ENCODE measurements at places on chromosomes 5 and 9. TPM values are rescaled to one million over a fixed set of nuclear protein-coding genes. Genes with fewer than 3 reads are reported as not detected.
A peak's percentile ranks its signal among the peaks of the same experiment; 100 is the strongest.

- DNase-seq: no peak
Measured at GRCh38 chr9:124964604-124965003, 23.7 kb upstream of the GOLGA1 start.

GRCh38 chr5:19927919-19928318, 60.1 kb downstream of the CDH18 start:
- DNase-seq: no peak

DNA sequence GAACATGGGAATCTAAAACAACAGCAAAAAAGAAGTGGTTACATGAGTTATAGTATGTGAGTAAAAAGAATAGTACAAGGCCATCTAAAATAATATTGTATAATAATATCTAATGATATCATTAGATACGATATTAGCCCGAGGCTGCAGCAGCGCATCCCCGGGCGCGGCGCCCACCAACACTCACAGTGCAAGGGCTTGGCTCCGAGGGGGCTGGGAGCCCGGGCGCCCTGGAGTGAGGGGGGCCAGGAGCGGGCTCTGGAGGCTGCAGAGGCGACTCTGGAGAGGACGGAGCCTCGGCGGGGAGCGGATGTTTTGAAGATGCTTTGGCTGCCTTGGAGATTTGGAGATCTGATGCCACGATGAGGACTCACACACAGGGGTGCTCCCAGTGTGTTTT, 68.1 kb upstream of the TMEM252 start:
- no peak for DNase-seq

- DNase-seq: no peak
Measured at GRCh38 chr5:56587381-56588130, 227.8 kb upstream of the MAP3K1 start.

DNA sequence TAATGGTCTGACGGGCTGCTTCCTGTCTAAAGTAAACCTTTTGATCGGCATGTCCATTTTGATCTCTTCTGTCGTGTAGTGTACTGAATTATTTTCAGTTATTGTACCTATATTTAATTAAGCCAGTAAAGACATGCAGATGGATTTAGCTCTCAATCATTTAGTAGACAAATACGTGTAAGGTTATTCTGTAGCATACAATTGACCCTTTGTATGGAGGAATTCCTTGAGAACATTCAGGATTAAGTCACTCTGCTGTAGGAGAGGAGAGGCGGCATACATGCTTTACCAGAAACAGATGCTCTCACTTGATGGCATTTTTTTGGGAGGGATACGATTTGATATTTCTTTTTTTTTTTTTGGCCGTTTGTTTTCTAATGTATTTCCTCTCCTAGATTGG, 141.0 kb downstream of the PBX3 start:
- no peak for DNase-seq

DNA sequence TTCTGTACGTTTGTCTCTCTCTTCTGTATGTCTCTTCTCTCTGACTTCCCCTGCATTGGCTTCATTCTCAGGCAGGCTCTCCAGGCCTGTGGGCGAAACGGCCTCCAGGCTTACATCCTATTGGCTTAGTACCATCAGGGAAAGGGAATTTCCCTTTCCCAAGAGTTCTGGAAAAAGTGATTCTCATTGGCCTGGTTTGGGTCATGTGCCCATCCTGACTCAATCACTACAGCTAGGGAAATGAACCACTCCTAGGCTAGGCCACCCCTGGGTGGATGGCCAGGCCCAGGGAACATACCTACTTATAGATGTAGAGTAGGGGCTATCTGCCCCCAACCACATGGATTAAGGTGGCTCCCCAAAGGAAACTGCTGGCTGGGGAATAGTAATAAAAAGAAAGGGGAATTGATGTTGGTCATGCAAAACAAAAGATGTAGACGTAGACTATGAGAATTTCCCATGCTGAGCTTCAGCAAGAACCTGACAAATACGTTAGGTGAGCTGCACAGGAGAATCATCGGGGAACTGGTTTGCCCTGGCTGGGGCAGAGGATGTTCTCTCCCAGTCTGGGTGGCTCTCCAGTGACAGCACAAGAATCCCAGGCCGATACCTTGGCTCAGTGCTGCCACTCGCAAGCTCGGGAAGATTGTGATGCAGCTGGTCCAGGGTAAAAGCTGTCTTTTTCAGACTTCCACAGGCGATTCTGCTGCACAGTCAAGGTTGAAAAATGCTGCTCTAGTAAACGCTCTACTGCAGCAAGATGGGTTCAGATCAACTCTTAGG, 3.7 kb upstream of the EGR1 start:
- peak; percentile 70 for DNase-seq

DNA sequence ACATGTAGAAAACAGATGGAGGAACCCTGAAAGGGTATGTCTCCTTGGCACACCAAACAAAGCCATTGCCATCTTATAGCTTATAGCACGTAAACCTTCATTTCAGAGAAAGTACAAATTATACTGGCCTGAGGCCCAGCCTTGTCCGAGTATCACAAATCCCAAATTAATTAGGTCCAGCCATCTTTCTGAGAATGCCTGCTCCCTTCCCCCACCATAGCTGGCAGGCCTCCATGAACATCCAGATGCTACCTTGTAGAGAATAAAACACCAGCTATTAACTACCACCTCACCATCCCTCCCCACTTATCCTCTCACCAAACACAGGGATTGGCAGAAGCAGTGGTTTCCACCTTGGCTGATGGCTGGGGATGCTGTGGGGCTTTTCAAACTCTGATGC, 224.0 kb downstream of the SPOCK1 start:
- no peak for DNase-seq

DNA sequence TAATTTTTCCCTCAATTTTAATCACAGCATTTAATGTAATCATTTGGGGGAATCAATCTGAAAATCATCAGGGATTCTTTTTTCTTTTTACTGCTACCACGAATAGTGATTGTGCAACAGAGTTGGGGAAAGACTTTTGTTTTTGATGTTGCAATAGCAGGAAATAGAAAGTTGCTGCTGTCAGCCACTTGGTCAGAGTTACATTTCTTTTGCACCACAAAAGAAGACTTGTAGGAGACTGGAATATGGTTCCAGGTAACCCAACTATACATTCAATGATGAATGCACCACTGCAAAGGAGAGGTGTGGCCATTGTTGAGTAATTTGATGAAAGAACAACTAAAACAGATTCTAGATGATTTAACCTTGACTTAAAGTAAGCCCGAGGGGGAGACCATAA, 46.3 kb upstream of the PALM2AKAP2 start:
- no peak for DNase-seq

DNA sequence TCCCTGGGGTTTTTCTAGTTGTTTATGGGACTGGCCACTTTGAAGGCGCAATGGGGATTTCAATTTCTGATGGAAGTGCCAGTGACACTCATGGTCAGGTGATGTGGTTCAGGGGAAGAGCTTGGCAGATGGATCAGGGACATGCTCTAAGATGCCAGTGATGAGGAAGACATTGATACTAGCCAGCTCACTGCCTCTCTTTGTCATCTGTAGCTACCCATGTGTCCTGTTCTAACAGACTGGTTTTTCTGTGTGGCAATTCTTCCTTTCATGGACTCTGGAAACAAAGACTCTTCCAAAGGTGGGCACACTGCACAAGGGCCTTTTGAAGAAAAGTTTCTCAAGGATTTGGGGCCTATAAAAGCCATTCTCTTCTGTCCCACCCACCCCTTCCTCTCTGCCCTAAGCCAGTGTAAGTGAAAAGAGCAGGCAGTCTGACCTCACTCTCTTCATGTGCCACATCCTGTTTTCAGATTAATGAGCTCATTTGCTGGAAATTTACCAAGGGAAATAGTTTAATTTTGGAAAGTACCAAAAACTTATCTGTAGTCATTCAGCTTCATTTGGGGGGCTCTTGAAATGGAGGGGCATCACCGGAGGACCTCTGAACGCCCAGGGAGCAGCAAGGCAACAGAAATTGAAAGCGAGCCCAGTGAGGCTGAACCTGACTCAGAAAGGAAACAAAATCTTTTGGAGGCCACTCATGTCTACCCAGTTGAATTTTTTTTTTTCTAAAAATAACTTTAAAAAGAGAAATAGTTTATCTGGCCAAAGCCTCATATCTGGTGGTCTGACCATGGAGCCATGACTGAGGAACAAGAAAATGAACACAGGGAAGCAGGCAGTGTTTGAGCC, 4.9 kb upstream of the TRAF1 start:
- DNase-seq: no peak

GRCh38 chr5:178113141-178113787, at the start of gene N4BP3:
Gene N4BP3 (plus strand): TSS chr5:178113532. CDS start chr5:178119584, 6,052 bp downstream.
- DNase-seq: no peak

DNA sequence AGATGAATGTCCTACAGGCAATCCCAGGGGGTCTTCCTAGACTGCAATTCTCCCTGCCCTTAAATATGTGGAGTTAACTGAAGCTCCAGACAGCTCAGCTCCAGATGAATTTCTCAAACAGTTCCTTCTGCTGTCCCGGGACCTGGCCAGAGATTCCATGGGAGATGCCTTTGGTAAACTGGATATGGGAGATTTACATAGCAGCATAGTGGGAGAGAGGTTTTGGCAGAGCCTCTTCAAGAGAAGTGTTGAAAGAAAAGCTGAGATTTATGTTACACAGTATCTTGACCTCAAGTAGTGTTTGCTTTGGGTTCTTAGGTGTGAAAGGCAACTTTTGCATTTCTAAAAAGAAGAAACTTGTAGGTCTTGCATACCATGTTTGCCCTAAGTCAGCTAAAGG, 364.9 kb downstream of the ARRDC3 start:
- no peak for DNase-seq

- no peak for DNase-seq
Measured at GRCh38 chr9:35367451-35367850, 122.5 kb upstream of the RUSC2 start.

- DNase-seq: peak; percentile 62
Measured at GRCh38 chr9:119020284-119020683, 349.0 kb downstream of the BRINP1 start.

DNA sequence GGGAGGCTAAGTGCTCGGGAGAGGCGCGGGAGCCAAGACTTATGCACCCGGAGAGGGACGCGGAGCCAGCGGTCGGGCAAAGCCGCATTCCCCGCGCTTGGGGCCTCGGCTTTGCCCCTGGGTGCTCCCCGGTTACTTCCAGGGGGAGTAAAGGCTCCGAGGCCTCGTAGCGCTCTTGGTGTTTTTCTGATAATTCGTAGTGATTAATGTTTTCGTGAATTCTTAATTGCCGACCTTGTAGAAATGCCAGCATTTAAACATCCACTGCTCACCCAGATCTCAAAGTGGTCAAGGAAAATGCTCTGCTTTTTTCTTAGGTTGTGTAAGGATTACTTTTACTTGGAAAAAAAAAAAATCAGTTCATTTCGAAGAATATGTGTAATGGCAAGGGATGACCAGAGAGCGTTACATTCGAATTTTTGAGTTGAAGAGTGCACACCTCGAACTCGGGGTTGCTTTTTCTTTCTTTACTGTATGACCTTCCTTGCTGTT, 654 bp upstream of the TUT7 start:
- DNase-seq: no peak

- DNase-seq: no peak
Measured at GRCh38 chr5:6752782-6753181, 39.5 kb downstream of the TENT4A start.

DNA sequence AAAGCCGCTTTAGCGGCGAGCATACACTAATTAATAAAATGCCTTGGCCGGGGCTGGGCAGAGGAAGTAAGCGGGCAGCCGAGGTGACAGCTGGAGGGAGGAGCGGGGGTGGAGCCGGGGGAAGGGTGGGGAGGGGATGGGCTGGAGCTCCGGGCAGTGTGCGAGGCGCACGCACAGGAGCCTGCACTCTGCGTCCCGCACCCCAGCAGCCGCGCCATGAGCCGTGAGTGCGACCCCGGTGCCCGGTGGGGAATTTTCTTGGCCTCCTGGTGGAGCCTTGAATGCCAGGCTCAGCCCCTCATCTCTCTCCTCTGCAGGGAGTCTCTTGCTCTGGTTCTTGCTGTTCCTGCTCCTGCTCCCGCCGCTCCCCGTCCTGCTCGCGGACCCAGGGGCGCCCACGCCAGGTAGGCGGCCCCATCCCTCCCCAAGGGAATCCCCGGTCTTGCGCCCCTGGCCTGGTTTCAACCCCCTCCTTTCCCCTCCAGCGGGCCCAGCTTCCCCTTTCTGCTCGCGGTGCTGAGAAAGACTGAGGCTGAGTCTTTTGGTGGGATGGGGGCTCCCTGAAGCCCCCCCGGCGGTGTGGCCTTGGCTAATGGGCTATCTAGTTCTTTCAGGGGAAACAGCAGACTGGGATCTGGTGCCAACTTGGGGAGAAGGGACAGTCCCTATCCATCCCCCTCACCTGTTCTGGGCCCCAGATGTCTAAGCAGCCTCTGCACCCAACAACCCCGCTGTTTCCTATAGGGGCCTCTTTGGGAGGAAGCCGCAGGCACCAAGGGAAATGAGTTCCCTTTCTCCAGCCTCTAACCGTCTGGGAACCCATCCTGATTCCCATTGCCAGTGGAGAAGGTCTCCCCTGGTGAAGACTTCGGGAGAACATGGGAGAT, at the start of gene PTGS1:
TSS of gene PTGS1 (plus strand) at position 156 of the 887 bp plus-strand sequence. CDS start at position 217, 61 bp downstream.
- peak; percentile 65 for DNase-seq

DNA sequence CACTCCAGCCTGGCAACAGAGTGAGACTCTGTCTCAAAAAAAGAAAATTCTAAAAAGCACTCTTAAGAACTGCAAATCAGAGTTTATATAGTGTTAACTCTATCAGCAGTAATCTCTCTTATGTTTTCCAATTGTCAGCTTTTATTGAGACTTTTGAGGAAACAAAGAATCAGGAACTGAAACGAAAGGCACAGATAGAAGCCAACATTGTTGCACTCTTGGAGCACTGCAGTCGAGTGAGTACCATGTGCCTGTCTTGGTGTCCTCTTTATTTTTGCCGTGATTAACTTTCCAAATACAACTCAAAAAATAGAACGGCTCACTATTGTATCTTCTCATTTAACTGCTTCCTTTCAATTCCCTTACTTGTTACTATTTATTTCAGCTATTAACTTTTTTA, 41.7 kb upstream of the LRRC19 start:
- DNase-seq: no peak

- DNase-seq: peak; percentile 86
Measured at GRCh38 chr5:81233080-81233634, at the start of gene CKMT2. Gene CKMT2 (plus strand): TSS chr5:81233322. CDS start chr5:81251133, 17,811 bp downstream.

GRCh38 chr9:114123031-114123977, 24.2 kb upstream of the KIF12 start:
- no peak for DNase-seq

Gene CD72
- 1.3 TPM for total RNA-seq

Gene SLC36A2
- total RNA-seq: not detected

Gene TAF11L10
- not detected for total RNA-seq

Gene CTSV
- not detected for total RNA-seq

Gene KIF4B
- not detected for total RNA-seq

Gene CRB2
- total RNA-seq: 1.6 TPM

Measured in right atrium auricular region (tissue), 2 donors.